ENCODE measurements at places on chromosomes 5 and 9. TPM values are rescaled to one million over a fixed set of nuclear protein-coding genes. Genes with fewer than 3 reads are reported as not detected.

DNA sequence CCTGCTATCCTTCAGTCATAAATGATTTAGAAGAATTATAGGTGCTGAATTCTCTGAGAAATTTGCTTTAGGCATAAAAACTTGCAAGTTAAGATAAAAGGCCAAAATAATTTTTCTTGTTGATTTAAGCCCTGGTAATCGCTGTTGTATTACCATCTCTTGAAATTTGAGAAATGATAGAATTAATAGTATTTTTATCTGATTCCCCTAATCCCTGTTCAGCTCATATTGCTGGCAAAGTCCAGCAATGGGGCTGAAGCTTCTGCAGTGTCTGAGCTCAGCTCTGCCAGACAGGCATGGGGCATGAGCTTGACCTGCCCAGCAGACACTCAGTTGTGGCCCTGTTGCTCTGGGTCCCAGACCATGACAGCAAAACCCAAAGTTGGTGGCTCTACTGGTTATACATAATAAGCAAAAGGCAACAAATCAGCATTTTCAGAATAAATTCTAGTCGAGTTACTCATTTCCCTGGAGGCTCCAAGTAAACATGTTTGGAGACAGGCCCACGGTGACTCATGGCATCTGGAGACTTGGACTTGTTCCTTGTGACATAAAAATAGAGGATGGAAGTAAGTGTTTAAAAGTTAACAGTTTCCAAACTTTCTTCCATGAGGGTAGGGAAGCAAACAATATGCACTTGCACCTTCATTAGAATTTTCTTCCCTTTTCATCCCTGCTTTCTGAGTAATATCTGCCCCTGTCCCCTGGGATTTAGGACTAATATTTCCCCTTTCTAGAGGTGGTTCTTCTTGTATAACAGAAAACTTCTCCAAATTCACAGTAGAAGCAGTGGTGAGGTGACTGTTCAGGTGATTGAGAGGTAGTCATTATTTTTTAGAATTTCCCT, 60.2 kb upstream of the SLC2A8 start:
- DNase-seq, result no peak
- H3K4me1 ChIP-seq, result no peaks in the 10 kb centered on the region
- H3K36me3 ChIP-seq, result no peaks in the 10 kb centered on the region
- no peak overlapping the region for H3K4me3 ChIP-seq
- no peak overlapping the region for H3K27ac ChIP-seq

GRCh38 chr5:88183255-88183654, 85.4 kb downstream of the TMEM161B start:
- DNase-seq, result no peak
- H3K27me3 ChIP-seq, result peaks cover 3% of the 10 kb centered on the region
- no peaks in the 10 kb centered on the region for H3K4me1 ChIP-seq
- no peak overlapping the region for H3K27ac ChIP-seq
- no peak overlapping the region for H3K4me3 ChIP-seq
- peaks cover 7% of the 10 kb centered on the region for H3K36me3 ChIP-seq

- H3K27me3 ChIP-seq, result no peaks in the 10 kb centered on the region
- no peak overlapping the region for H3K4me3 ChIP-seq
- H3K4me1 ChIP-seq, result peaks cover 15% of the 10 kb centered on the region
- no peak for DNase-seq
- peaks cover 3% of the 10 kb centered on the region for H3K36me3 ChIP-seq
Observed at GRCh38 chr9:105346273-105346672, 101.6 kb upstream of the FSD1L start.

GRCh38 chr9:70152350-70152749, 106.4 kb upstream of the SMC5 start:
- no peak overlapping the region for H3K4me3 ChIP-seq
- no peak overlapping the region for H3K27ac ChIP-seq

DNA sequence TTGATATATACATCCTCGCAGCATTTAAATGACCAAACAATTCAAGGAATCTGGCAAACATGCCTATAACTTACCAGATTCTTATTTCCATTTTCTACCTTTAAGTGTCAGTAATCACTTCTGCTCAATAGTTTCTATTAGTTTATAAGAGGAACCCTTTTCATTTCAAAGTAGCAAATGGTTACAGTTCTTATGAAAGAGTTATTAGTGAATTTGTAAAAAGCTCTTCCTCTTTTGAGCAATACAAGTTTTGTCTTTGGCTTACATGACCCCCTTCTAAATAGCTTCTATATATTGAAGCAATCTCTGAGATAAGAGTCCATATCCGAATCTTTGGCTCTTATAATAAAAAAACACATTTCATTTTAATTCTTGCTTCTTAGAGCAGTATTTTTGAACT, 42.0 kb downstream of the ELL2 start:
- H3K4me3 ChIP-seq, result no peak overlapping the region
- DNase-seq, result no peak
- H3K27me3 ChIP-seq, result no peaks in the 10 kb centered on the region

DNA sequence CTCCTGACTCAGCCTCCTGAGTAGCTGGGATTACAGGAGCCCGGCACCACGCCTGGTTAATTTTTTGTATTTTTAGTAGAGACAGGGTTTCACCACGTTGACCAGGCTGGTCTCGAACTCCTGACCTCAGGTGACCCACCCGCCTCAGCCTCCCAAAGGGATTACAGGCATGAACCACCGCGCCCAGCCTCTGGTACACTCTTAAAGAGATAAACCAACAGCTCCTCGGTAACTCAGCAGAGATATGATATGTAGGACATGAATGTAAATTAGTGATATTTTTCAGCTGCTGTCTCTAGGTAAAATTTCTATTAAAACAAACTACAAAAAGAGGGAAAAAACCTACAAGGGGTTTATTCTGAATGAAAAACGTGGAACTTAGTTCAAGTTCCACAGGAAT, 42.8 kb upstream of the HK3 start:
- no peak overlapping the region for H3K27ac ChIP-seq
- no peak overlapping the region for H3K4me3 ChIP-seq
- H3K36me3 ChIP-seq, result peaks cover 38% of the 10 kb centered on the region
- DNase-seq, result no peak

GRCh38 chr9:124320062-124320973, 62.6 kb downstream of the NEK6 start:
- H3K4me1 ChIP-seq, result peaks cover 2% of the 10 kb centered on the region
- peak; percentile 47 for DNase-seq
- H3K4me3 ChIP-seq, result no peak overlapping the region

DNA sequence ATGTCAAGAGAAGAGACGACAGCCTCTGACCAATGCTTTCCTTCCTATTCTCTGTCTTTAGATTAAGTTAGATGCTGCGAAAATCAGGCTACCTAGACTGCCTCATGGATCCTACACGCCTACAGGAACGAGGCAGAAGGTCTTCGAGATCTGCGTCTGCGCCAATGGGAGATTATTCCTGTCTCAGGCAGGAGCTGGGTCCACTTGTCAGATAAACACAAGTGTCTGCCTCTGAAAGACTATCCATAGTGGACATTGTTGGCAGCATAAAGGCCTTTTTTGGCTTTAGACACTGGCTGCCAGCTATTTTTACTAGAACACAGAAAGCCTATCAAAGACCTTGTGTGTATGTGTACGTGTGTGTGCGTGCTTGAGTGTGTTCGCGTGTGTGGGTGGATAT, 90.9 kb upstream of the PPP1R2B start:
- peaks cover 2% of the 10 kb centered on the region for H3K4me1 ChIP-seq
- no peak overlapping the region for H3K4me3 ChIP-seq
- no peak overlapping the region for H3K27ac ChIP-seq
- no peaks in the 10 kb centered on the region for H3K36me3 ChIP-seq
- DNase-seq, result no peak

- no peak overlapping the region for H3K27ac ChIP-seq
- no peak overlapping the region for H3K4me3 ChIP-seq
- peaks cover 26% of the 10 kb centered on the region for H3K36me3 ChIP-seq
- H3K27me3 ChIP-seq, result peaks cover 16% of the 10 kb centered on the region
- H3K4me1 ChIP-seq, result peaks cover 35% of the 10 kb centered on the region
Observed at GRCh38 chr9:123642291-123643278, 286.6 kb downstream of the CRB2 start.

DNA sequence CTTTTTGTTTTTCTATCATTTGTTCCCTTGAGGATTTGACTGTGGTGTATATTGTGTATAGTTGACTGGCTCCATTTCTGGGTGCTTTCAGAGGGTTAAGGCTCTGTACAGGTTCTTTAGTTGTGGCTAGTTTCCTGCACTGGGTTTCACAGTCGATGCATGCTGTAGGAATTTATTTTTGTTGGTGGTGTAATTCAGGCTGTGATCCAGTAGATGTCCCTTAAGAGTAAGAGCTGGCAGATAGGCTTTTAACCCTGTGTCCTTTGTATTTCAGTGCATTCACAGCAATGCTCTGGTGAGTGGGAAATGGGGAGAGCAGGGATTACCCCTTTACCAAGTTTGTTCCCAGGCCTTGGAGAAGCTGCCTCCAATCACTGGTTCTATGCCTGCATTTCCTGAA, 112.9 kb downstream of the SPATA31D1 start:
- no peaks in the 10 kb centered on the region for H3K4me1 ChIP-seq
- H3K36me3 ChIP-seq, result no peaks in the 10 kb centered on the region
- no peak overlapping the region for H3K4me3 ChIP-seq

- no peak overlapping the region for H3K27ac ChIP-seq
- H3K27me3 ChIP-seq, result peaks cover 2% of the 10 kb centered on the region
- DNase-seq, result no peak
- no peak overlapping the region for H3K4me3 ChIP-seq
- H3K4me1 ChIP-seq, result no peaks in the 10 kb centered on the region
Observed at GRCh38 chr9:72929542-72929941, 23.3 kb downstream of the ALDH1A1 start.

DNA sequence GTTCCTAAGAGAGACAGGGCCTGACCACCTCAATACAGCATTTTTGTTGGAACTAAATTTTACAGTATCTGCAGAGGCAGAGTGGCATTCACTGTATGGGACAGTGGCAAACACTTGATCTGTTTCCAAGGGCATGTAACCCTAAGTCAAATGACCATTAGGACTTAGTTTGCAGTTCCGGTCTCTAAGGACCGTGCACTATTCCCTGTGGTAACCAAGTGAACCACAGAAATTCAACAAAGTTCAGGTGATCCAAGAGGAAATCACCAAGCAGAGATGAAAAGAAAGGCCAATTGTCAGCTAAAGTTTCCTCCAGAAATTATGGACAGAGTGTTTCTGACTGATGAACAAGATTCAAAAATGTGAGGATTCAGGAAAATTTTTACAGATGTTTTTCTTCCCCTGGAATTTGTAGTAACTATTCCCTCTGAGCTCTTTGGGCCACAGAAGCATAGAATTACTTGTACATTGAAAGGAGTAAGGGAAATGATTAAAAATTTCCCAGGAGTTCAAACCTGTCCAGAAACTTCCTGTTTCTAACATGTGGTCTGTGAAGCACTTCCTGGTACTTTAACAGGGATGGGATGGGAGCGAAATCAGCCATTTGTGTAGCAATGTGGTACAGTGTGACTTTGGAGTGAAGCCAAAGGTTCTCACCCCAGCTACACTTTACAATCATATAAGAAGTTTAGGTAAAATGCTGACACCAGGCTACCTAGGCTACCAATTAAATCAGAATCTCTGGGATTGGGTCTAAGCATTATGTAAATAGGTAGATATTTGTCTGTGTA, 266.1 kb upstream of the MAP3K1 start:
- H3K4me3 ChIP-seq, result no peak overlapping the region
- H3K27ac ChIP-seq, result no peak overlapping the region
- H3K36me3 ChIP-seq, result no peaks in the 10 kb centered on the region
- DNase-seq, result no peak
- H3K4me1 ChIP-seq, result peaks cover 4% of the 10 kb centered on the region

MED22 gene
- 27.2 TPM for total RNA-seq

EQTN gene
- not detected for total RNA-seq

PDCD1LG2 gene
- total RNA-seq, result 2.2 TPM

IFNA5 gene
- not detected for total RNA-seq

GABRA1 gene
- not detected for total RNA-seq

CDH10 gene
- total RNA-seq, result not detected

PLAC8L1 gene
- 0.47 TPM for total RNA-seq

VCAN gene
- 0.12 TPM for total RNA-seq

OR13C2 gene
- total RNA-seq, result not detected
